ENCODE measurements at places on chromosomes 2 and 18.

GRCh38 chr2:24374301-24374700, 14.0 kb upstream of the ITSN2 start:
- no peak for DNase-seq

DNA sequence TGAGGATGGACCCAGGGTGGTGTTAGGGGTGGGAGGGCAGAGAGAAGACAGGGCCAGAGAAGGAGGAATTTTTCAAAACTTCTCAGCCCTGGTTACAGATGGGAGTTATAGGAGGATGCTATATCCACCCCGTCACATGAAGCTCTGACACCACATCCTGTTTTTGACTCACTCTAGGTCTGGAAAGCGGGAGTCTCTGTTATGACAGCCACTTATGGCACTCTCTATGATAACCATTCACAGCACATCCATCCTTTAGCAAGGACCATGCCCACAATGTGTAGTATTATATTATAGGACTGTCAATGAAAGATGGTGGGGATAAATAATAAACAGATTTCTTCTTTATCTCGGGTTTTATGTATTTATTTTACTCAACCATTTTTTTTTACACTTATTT, 461.2 kb downstream of the CDH2 start:
- DNase-seq: peak; percentile 3

DNA sequence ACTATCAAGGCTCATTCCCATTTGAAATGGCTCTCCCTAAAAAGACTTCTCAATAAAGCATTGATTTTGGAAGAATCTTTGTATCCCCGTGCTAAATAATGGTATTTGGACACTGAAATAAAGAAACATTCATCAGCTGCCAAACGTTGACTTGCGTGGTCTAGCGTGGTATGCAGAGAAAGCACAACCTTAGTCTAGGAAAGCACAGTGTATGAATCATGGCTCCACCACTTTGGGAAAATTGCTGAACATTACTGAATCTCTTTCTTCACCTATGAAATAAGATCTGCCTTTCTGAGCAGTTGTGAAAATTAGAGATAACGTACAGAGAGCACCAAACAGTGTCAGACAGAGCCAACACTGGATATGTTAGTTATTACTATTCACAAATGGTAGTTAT, 353.9 kb downstream of the SS18 start:
- no peak for DNase-seq

DNA sequence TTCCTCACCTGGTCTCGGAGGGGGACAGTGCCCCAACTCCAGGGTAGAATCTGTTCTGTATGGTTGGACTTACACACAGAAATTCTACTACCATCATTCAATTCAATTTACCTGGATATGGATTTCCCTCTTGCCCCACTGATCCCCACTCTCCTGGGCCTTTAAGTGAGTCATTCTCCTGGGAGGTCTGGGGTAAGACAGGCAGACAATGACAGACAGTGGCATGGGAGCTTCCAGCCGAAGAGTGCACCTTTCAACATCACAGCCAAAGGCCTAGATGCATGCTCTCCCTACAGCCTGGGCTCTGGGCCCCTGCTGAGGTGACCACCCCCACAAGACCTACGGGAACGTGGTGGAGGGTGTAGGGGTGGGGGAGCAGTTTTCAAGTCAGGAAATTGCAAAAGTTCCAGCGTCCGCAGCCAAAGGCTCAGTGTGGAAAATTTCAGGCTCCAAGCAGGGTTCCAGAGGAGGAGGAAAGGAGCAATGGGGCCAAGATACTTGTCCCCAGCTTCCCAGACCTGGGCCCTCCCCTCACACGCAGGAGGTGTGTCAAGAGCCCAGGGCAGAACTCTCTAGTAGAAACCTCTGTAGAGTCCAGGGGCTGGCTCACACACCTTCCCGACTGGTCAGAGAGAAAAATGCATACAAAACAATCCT, 296.4 kb downstream of the CYP26B1 start:
- DNase-seq: no peak

- DNase-seq: no peak
Measured at GRCh38 chr2:215486291-215487001, 50.6 kb upstream of the FN1 start.

DNA sequence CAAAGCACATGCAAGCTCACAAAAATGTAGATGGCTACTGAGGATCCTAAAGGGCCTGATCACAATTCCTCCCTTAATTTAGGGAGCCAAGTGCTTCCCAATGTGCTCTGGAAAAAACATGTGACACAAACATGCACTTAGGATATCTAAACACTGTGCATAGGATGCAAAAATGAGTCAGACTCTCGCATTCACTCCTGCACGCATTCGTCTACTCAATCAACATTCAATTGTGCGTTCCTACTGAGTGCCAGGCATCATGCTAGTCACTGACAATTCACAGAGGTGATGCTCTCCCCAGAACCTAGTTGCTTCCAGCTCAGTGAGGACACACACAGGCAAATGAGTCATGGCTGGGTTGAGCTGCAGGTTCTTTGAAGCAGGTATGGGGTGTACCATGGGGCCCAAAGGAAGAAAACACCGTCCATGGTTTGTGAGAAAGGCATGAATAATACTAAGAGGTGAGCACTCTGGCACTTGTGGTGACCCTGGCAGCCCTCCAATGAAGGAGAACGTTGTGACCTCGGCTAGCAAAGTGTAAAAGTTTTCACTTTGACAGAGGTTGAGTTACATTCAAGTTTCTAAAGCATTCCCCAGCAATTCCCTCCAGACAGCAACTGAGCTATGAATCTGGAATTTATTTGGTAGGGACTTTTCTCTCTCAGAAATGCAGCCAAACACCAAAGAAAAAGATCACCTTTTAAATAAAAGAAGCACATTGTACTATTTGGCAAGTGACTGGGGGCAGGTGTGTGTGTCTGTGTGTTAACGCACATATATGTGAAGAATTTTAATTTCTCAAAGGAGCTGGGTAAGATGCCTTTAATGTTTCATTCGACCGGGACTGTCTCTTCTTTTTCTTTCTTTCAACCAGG, 173.3 kb downstream of the ALPK2 start:
- DNase-seq: no peak

- no peak for DNase-seq
Measured at GRCh38 chr2:232551250-232551638, 755 bp downstream of the EIF4E2 start.

GRCh38 chr18:46152808-46153617, 48.8 kb downstream of the HAUS1 start:
- no peak for DNase-seq

- no peak for DNase-seq
Measured at GRCh38 chr2:181821049-181821448, 70.5 kb upstream of the ITPRID2 start.

DNA sequence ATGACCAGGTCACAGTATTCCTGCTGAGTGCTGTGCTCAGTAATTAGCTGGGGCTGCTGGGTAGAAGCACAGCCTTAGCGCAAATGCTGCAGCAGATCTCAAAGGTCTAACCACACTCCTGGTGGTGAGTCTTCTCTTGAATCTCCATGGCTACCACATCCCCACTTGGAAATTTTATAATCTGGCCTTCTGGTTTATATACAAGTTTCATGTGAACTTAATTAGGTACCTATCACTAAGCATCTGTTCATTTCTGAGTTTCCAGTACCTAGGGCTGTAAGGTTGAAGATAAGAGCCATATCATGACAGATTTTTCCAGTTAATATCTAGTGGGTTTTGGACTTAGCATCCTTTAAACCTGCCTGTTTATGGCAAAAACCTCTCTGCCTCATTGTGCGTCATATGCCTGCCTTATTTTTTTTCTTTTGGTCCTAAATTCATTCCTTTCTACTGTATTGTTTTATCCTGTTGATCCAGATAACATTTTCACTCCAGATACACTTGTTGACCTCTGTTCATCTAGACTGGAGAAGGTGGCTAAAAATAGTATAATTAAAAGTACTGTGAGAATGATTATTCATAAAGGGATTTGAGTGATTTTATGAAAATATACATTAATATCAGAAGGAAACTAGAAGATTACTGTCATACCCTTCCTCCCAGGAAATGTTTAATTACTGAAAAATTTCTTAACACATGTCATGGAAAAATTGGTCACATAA, 168.4 kb upstream of the THUMPD2 start:
- DNase-seq: peak; percentile 44

DNA sequence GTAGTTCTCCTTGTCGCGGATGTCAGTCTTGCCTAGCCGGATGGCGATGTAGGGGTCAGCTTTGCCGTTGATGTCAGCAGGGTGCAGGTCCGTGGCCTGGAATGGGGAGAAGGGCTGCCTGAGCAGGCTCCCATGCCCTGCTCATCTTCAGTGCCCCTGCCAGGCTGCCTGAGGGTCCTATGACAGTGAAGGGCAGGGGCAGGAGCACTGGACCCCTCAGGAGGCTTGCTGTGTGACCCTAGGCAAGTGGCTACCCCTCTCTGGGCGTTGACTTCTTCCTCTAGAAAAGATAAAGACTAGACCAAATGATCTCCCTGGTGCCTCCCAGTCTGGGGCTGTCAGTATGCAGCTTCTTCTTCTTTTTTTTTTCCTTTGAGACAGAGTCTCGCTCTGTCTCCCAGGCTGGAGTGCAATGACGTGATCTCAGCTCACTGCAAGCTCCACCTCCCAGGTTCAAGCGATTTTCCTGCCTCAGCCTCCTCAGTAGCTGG, 11.9 kb downstream of the OTOF start:
- DNase-seq: no peak

DNA sequence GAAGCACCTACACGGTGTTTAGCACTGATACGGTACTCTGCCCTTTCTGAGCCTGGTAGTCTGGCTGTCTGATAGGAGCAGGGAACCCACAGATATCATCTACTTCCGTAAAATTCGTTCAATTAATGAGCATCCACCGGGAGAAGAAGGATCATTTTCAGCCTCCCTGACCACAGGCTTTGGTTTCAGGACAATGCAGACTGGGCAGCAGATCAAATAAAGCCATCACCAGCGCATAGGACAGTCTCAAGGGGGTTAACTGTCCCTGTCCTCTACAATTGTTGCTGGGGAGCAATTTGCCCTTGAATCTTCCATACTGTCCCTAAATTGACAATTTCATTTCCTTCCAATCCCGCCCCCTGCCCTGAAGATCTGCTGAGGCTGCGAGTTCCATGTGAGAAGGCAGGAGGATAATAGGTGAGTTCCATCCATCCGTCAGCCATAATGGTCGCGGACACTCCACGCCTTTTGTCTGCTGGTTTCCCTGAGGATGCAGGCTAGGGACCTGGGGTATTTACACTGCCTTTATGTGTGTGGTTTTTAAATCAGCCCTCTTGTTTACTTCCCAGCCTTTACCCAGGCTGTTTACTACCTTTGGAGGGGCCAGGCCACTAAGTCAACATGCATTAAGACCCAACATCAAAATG, 110.0 kb downstream of the MYCN start:
- DNase-seq: no peak

DNA sequence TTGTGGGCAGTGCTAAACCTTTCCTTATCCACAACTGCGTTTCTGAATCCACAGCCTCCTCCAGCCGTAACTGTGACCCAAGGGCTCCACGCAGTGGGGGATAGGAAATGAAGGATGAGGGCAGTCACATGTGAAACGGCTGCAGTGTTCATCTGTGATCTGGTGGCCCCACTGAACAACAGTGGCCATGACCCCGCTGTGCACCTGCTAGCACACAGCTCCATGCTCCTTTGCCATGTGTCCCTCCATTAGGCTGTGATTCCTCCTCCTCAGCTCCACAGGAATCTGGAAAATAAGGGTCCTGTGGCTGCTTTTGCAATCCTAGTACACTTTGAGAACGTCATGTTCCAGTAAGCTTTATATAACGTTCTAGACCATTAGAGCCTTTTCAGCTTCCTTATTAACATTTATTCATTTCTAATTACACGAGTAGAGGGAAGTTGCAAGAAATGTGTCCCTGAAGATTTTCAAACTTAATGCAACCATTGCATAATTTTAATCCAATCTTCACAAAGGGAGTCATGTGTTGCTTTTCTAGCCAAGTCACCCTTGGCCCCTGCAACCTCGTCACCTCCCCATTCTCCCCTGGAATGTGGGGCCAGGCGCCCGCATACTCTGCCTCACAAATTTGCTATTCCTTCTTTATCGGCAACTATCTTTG, 7.1 kb upstream of the NAPG start:
- peak; percentile 41 for DNase-seq

GRCh38 chr2:74846481-74846880, 12.6 kb downstream of the HK2 start:
- DNase-seq: no peak
